ENCODE measurements at places on chromosomes 2 and 18. TPM values are rescaled to one million over a fixed set of nuclear protein-coding genes. Genes with fewer than 3 reads are reported as not detected.
A peak's percentile ranks its signal among the peaks of the same experiment; 100 is the strongest.

Gene HOXD12
- not detected for total RNA-seq

Gene IGFBP5
- total RNA-seq: 1.8 TPM

Gene ST6GAL2
- total RNA-seq: not detected

Gene FSHR
- not detected for total RNA-seq

Gene LNPK
- total RNA-seq: 25.2 TPM

Gene ALPG
- total RNA-seq: not detected

Gene TMEM169
- 0.08 TPM for total RNA-seq

Gene TMEM37
- total RNA-seq: 0.27 TPM

Gene TTN
- 0.45 TPM for total RNA-seq

Gene RBKS
- total RNA-seq: 0.79 TPM

Gene MYOM1
- 0.42 TPM for total RNA-seq

Gene KIAA2012
- not detected for total RNA-seq

- no peak for DNase-seq
These were observed 1709.1 kb upstream of the LRRTM1 start for GRCh38 chr2:82013641-82014040.

GRCh38 chr2:241841181-241842066, 17.3 kb downstream of the PDCD1 start:
- DNase-seq: no peak

DNA sequence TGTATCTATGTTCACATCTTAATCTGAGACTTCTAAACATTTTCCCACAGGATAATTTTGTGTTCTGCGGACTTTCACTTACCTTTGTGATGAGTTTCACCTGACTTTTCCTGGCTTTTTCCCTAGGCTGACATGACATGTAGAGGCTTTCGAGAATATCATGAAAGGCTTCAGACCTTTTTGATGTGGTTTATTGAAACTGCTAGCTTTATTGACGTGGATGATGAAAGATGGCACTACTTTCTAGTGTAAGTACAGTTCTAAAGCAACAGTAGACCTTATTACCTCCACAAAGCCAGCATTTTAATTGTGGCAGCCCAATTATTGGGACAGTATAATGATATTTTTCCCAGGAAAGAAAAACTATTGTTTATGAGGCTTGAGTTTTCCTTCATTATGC, 34.1 kb upstream of the METAP1D start:
- DNase-seq: no peak

DNA sequence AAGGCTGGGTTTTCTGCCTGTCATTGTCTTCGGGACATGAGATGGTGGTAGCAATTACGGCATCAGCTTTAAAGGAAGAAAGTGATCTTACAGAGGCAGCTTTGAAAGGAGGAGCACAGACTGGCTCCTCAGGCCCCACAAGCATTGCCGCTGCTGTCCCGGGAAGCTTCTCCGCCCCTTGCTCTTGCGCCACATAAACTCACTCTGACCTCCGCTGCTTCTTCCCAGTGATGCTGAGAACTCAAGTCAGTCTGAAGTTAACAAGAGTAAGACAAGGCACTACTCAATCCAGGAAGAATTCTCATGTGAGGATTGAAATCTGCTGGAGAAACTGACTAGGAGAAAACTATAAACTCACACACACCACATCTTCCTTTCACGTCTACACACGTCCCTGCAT, 112.4 kb upstream of the RIOK3 start:
- no peak for DNase-seq

- DNase-seq: no peak
These were observed 251.3 kb upstream of the PXDN start for GRCh38 chr2:1995584-1995983.

- no peak for DNase-seq
These were observed 94.6 kb downstream of the LCLAT1 start for GRCh38 chr2:30541680-30542079.

GRCh38 chr18:46411867-46412690, 244.9 kb downstream of the LOXHD1 start:
- DNase-seq: no peak

DNA sequence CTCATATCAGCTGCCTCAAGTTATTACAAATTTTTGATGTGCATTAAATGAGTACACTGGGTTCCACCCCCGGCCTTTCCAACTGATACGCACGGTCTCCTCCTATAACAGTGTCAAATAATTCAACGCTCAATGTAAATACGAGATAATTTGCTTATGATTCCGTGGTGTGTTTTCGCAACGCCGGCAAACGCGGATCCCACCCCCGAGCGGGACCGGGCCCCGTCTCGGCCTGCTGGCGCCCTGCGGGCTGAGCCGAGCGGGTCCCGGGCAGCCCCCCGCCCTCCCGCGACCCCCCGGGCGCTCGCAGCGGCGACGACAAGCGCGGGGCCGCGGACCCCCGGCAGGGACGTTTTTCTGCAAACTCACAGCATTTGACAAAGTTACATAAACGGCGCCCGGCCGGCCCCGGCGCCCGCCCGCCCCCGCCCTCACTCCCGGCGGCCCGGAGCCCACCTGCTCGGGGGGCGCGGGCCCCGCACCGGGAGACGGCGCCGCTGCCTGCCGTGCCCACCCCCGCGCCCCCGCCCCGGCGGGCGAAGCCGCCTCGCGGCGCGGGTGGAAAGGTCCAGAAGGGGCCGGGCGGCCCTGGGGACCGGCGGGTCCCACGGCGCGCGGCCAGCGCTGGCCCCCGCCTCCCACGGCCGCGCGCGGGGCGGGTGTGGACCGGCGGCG, 762 bp downstream of the HDAC4 start:
- no peak for DNase-seq

GRCh38 chr2:34107811-34108210, 508.7 kb upstream of the FAM98A start:
- no peak for DNase-seq

GRCh38 chr18:38606841-38607240, 1041.2 kb upstream of the CELF4 start:
- DNase-seq: no peak

- no peak for DNase-seq
These were observed 87.8 kb upstream of the ERBB4 start for GRCh38 chr2:212626371-212626918.

DNA sequence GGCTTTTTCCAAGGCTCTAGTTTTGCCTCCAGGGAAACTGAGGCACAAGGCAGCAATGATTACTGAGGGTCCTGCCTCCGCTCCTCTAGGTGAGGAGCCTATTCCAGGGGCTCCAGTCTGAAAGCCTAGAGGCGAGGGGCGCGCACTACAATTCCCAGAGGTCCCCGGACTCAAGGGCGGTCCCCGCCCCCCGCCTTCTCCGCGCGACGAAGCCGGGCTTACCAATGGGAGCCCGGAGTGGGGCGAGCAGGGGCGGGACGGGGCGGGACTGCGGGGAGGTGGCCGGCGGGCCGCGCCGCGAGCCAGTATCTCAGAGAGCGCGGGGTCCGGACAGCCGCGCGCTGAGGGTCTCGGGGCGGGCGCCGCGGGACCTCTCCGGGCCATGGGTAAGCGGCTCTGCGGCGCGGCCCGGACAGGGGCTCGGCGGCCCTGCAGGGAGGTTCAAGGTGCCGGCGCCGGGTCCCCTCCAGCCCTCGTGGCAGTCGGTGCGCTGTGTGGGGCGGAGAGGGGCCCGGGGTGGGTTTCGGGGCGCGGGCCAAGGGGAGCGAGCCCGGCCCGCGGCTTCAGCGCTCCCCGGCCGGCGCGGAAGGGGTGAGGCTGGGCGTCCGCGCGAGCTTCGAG, at the start of gene ARID5A:
ARID5A (plus strand) TSS at position 308 of the 621 bp plus-strand sequence; CDS start at position 383, 75 bp downstream.
- DNase-seq: peak; percentile 92

- DNase-seq: no peak
These were observed 24.6 kb upstream of the INO80C start for GRCh38 chr18:35522130-35522959.

DNA sequence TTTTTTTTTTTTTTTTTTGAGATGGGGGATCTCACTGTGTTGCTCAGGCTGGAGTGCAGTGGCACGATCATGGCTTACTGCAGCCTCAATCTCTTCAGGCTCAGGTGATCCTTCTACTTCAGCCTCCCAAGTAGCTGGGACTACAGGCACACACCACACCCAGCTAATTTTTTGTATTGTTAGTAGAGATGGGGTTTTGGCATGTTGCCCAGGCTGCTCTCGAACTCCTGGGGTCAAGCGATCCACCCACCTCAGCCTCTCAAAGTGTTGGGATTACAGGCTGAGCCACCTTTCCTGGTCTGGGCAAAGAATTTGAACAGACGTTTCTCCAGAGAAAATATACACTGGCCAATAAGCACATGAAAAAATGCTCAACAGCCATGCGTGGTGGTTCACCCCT, 2.9 kb upstream of the SNRNP200 start:
- DNase-seq: no peak
